ENCODE measurements at places on chromosomes 3 and 15. TPM values are rescaled to one million over a fixed set of nuclear protein-coding genes. Genes with fewer than 3 reads are reported as not detected.

Gene SMAD3
- polyA plus RNA-seq: 10.1 TPM

Gene GOLGA6L4
- 0.53 TPM for polyA plus RNA-seq

Gene CYP11A1
- 7.2 TPM for polyA plus RNA-seq

Gene TNFSF10
- polyA plus RNA-seq: 0.06 TPM

Gene P2RY12
- polyA plus RNA-seq: not detected

Gene ADCY5
- 48.9 TPM for polyA plus RNA-seq

Gene IL17RE
- 3.4 TPM for polyA plus RNA-seq

Gene C3orf49
- polyA plus RNA-seq: not detected

Gene FOXL2
- polyA plus RNA-seq: 0.59 TPM

Gene MST1R
- 7.6 TPM for polyA plus RNA-seq

Gene C15orf40
- 10.7 TPM for polyA plus RNA-seq

Gene LXN
- 3.2 TPM for polyA plus RNA-seq

Gene PRRT3
- polyA plus RNA-seq: 10.0 TPM

Gene CPLX3
- 0.27 TPM for polyA plus RNA-seq

Gene U2SURP
- 14.4 TPM for polyA plus RNA-seq

Gene CYP8B1
- polyA plus RNA-seq: not detected

Gene PLAAT1
- 4.5 TPM for polyA plus RNA-seq

Gene RAD51
- polyA plus RNA-seq: 32.2 TPM

Gene GAP43
- polyA plus RNA-seq: 9.6 TPM

Gene PATL2
- polyA plus RNA-seq: 1.0 TPM

Gene PRTG
- polyA plus RNA-seq: 2.1 TPM

Gene GASK1A
- 5.2 TPM for polyA plus RNA-seq

Gene ARGFX
- not detected for polyA plus RNA-seq

Gene SPSB4
- polyA plus RNA-seq: 17.6 TPM

Gene MORC1
- polyA plus RNA-seq: not detected

Gene POPDC2
- polyA plus RNA-seq: 1.2 TPM

Gene KLHL40
- not detected for polyA plus RNA-seq

Gene GTF2A2
- polyA plus RNA-seq: 26.7 TPM

Gene CELSR3
- polyA plus RNA-seq: 17.5 TPM

Gene KIF23
- 17.9 TPM for polyA plus RNA-seq

Gene SHC4
- 0.36 TPM for polyA plus RNA-seq

Gene AQP9
- polyA plus RNA-seq: not detected

Gene MYZAP
- polyA plus RNA-seq: 0.41 TPM

Gene MME
- 5.0 TPM for polyA plus RNA-seq

Gene AADACL2
- not detected for polyA plus RNA-seq
